Activated CD4-positive, alpha-beta T cell treated with anti-CD3 and anti-CD28 coated beads, Interleukin-2, amount 50 U/mL, for 4 hours (primary cell): ENCODE measurements at places on chromosomes 4 and X.

DNA sequence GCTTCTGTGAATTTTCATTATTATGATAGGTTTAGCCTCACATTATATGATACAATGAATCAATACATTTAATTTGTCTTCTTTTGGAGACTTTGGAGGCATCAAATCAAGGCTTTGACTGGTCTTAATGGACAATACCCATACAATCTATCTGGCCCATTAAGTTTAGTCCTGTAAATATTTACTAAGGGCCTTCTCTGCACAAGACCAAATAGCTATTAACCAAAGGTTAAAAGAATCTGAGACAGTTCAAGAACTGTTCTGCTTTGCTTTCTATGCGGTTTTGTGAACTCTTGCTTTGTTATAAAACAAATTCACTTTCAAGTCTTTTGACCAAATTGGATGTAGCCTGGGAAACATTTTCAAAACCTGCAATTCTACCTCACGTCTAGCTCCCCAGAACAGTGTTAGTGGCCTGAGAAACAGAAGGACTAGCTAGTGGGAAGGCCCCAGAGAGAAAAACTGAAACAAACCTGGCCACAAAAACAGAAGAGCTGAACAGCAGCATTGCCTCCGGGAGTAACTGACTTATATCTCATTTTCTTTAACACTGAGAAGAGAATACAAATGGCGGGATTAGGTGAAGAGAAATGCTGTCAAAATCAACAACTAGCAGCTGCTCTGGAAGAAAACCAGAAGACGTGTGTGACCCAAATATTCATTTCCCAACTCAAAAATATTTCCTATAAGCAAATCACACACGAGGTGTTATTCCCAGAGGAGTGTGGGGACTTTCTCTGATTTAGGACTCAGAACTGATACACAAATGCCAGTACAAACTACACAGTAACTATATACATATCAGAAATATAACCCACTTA is 548 bp downstream of the TLR1 start:
- no peak for DNase-seq

GRCh38 chr4:68141852-68142251 is 12.2 kb upstream of the TMPRSS11F start:
- no peak for DNase-seq

DNA sequence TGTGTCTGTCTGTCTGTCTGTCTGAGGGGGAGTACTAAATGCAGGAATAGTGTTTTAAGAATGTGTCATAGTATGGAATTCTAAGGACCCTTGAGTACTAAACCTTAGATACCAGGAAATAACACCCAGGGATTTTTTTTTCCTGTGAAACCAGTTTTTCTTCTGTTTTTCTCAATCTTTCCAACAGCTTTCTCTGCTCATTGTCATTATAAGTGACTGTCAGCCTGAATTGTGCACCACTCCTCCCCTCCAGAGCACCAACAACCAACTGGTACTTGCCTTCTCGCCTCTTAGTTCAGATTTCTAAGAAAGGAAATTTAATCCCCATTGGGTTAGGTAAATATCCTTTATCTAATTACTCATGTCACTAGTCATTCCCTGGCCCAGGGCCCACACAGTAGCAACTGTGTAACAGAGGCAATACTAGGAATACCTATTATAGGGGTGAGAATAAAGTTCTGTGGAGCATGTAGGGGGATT is 320.6 kb downstream of the ADGRL3 start:
- no peak for DNase-seq

DNA sequence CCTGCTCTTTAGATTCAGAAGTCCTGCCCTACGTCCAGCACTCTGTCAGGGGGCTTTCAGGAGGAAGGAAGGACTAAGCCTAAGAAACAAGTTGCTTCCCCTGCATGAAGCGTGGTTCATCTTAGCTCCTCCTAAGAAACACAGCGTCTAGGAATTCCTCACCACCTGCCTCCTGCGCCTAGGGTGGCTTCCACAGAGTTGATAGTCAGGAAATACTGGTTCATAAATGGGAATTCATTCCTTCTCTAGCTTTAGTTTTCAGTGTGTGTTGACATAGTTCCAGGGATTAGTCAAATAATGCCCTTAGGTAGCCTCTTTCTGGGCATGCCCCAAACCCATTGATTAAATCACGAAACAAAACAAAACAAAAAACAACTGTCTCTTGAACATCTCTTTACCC is 1.7 kb upstream of the MXRA5 start:
- no peak for DNase-seq

DNA sequence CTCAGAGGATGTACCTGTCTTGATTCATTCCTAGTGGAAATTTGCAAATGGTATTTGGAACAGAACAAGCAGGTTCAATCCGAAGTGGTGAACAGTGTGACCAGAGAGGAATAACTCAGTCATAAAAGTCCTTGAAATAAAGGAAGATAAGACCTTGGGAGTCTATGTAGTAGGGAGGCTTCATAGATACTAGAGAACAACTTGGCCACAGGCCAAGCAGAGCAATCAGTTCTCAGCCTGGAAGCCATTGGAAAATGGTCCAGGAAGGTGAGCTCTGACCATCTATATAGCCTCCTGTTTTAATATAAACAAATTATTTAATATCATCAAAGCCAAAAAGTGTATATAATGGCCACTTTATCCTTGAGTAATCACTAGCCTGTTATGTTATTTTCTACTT is 11.3 kb downstream of the TXK start:
- DNase-seq: no peak
